ENCODE measurements at places on chromosomes 3 and 15.

GRCh38 chr15:89087161-89087829, 961 bp upstream of the ABHD2 start:
- no peak for DNase-seq

GRCh38 chr3:143068059-143068458, 51.5 kb upstream of the CHST2 start:
- DNase-seq: no peak

GRCh38 chr15:72591361-72591760, 63.1 kb upstream of the GOLGA6B start:
- DNase-seq: no peak

GRCh38 chr15:75230016-75230343, 28.2 kb upstream of the GOLGA6C start:
- no peak for DNase-seq

DNA sequence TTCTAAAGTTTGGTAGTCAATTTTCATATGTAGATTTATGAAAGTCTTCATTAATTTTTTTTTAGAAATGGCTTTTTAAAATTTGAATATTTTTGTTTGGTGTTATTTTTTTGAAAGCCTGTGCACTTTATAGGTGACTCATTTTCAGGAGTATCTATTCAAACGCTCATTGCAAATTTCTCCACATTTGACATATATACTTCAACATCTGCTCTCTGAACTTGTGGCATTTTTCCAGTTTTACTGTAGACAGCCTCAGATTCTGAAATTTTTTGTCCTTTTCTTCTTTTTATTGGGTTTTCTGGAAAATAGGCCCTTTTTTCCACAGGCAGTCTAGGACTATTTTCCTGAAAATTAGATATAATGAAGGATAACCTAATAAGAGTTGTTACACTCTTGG, 396.6 kb downstream of the RBMS3 start:
- DNase-seq: no peak

All from islet precursor cell (in vitro differentiated cells).